ENCODE measurements at places on chromosomes 3 and 15.
A peak's percentile ranks its signal among the peaks of the same experiment; 100 is the strongest.

- no peak for DNase-seq
Observed at GRCh38 chr15:92020207-92020606, 166.7 kb downstream of the SLCO3A1 start.

DNA sequence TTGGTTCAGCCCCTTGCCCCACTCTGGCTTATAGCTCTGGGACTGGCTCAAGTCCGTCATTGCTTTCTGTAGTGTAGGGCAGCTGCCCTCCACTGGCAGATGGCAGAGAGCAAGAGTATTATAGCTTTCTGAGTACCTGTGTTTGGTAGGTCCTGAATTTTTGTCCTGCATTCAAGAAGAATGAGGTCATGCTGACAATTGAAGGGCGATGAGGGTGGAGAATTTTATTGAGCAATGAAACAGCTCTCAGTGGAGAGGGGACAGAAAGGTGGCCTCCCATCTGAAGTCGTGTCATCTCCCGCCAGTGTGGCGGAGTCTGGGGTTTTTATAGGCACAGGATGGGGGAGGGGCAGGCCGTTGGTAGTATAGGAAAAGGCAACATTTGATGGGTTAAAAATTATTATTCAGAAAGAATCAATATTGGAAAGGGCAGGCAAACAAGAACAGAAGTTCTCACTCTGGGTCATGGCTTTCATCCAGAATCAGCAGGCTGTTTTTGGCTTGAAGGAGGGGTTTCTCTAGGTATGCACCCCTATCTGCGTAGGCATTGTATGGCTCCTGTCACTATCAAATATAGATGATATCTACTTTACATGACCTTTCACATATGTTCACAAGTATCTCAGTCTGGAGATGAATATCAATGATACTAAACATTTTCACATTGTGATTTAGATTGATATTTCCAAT lies 1239.7 kb upstream of the ALCAM start:
- DNase-seq, result no peak

- no peak for DNase-seq
Observed at GRCh38 chr3:150215616-150216015, 192.5 kb upstream of the TSC22D2 start.

- DNase-seq, result no peak
Observed at GRCh38 chr3:45487508-45487907, 99.1 kb downstream of the LARS2 start.

DNA sequence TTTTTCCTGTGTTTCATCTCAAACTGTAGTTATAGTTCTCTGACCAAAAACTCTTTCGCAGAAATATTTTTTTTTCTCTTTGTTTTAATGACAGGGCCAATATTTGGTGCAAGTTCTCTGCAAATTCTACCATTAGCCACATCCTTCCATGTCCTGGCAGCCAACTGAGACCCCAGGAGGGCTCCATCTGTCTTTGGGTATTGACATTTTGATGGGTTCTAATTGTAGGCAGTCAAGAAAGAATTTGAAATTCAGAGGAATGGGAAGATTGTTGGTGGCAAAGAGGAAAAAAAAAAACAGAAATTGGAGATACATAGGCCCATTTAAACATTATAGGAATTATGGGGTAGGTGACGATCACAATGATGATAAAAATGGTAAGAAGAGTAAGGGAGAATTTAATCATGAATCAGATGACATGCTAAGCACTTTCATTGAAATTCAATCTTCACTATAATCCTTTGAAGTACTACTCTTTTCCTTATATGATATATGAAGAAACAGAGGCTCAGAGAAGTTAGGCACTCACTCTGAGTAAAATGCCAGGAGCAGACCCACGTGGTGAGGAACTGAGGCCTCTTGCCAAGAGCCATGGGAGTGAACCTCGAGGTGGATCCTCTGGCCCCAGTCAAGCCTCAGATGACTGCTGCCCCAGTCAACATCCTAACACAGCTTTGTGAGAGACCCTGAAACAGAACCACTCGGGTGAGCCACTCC lies 151.4 kb downstream of the PDZRN3 start:
- DNase-seq, result no peak

- no peak for DNase-seq
Observed at GRCh38 chr3:170735821-170736220, 134.2 kb downstream of the RPL22L1 start.

GRCh38 chr3:51955893-51956770 lies 951 bp downstream of the GPR62 start:
- peak; percentile 16 for DNase-seq

GRCh38 chr3:195034101-195034500 lies 236.9 kb downstream of the XXYLT1 start:
- DNase-seq, result no peak

- DNase-seq, result peak; percentile 43
Observed at GRCh38 chr3:159169828-159170227, 368.0 kb downstream of the MFSD1 start.
